ENCODE measurements at places on chromosomes 16 and 17.

DNA sequence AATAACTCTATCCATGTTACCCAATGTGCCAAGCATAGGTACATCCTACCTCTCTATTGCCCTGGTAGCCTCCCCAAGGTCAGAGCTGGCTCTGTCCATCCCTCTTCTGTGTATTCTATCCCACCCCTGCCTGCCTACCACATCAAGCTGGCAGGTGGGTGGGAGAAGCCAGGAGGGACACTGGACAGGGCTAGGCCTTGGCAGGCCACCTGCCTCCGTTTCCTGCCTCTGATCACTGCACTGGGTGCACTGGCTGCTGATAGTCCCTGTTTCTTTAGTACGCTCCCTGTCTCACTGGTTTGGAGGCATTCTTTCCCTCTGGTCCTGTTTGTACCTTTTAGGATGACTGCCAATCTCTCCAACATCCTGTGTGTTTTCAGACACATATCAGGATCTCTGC, 12.7 kb downstream of the TK2 start:
- DNase-seq: no peak

- DNase-seq: no peak
Observed at GRCh38 chr17:45756266-45756991, 27.7 kb upstream of the CRHR1 start.

DNA sequence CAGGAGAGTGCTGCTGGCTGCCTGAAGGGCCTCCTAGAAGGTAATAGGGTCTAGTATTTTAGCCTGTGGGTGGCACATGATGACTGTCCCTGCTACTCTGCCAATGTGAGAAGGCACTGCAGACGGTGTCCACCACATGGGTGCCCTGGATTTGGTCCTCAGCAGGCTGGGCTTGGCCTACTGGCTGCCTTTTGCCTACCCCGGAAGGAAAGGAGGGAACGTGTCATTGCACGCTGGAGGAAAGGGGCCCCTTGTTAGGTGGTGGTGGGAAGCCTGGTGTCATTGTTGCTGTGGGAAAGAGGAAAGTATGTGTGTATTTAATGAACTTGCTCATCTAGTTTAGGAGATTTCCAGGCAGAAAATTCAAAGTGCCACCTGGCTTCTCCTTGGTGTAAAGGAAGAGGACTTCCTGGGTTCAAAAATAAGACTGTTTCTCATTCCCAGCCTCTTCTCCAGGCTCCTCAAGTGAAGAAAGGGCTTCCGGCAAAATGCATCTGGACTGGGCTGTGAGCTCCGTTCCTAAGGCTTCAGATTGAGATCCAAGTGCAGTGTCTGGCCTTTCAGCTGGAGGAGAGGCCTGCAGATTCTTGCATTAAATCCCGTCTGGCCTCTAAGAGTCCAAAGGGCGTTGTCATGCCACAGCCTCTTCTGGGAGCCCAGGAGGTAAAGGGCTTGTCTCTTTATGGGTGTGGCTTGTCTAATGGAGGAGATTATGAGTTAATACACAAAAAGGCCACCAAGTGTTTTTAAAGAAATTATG, 55.1 kb downstream of the RPTOR start:
- peak; percentile 33 for DNase-seq

- DNase-seq: no peak
Observed at GRCh38 chr17:50214976-50215760, 13.7 kb upstream of the COL1A1 start.

GRCh38 chr16:21257284-21257683, 20.8 kb downstream of the CRYM start:
- no peak for DNase-seq

GRCh38 chr17:31580706-31581490, 189.4 kb downstream of the RAB11FIP4 start:
- DNase-seq: peak; percentile 78

GRCh38 chr16:35798885-35799426, 2339.5 kb downstream of the TP53TG3F start:
- no peak for DNase-seq

DNA sequence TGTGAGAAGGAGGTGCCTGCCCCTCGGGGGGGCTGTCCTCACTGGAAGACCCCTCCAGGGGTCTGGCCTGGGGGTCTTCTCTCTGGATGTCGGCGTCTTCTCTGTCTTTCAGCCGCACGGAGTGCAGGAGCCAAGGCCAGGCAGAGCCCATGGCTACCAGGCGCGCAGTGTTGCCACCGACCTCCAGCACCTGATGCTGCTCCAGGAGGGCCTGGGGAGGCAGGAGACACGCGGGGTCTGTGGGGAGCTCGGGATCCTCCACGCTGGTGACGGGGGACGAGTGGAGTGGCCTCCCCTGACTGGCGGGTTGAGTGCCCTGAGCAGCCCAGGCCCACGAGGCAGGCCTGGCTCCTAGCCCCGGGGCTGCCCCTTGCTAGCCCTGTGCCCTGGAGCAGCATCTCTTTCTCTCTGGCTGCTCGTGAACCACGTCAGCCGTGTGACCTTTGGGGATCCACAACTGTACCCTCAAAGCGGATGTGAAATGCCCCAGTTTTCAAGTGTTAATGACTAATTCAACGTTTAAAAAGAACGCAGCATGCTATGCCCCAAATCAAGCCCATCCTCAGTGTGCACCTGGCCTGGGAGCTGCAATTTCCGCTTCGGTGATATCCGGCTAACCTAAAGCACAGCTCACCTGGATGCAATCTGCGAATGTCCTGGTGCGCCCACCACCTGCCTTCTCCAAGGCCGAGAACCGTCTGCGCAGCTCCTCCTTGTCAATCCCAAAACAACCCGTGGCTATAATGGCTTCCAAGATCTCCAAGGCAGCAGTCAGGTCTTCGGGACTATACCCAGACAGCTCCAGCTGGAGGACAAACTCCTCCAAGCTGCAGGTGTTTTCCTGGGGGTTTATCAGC, 62.9 kb downstream of the IL21R start:
- no peak for DNase-seq

DNA sequence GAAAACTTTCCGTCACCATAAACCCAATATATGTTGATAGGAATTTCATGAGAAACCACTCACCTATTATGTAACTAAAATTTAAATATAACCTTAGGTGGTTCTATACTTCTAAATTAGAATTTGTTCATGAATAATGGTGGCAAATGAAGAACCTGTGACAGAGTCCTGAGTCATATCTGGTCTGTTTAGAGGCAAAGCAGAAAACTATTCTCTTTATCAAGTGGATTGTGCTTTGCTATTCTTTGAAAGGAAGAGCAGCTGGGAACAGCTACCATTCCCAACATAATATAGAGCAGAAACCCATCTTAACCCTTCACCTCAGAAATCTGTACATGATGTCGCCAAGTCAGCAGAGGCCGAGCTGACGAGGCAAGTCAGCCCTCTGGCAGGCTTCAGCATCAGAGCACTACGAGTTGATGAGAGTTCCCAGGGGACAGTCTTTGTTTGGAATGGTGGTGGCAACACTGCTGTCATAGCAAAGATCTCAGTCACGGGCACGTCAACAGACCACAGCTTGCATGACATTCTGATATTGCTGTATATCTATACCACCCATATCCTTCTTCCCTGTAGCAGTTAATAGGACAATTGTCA, 631.9 kb upstream of the CA10 start:
- DNase-seq: no peak

GRCh38 chr17:79562931-79563210, 48.0 kb downstream of the RBFOX3 start:
- DNase-seq: no peak

DNA sequence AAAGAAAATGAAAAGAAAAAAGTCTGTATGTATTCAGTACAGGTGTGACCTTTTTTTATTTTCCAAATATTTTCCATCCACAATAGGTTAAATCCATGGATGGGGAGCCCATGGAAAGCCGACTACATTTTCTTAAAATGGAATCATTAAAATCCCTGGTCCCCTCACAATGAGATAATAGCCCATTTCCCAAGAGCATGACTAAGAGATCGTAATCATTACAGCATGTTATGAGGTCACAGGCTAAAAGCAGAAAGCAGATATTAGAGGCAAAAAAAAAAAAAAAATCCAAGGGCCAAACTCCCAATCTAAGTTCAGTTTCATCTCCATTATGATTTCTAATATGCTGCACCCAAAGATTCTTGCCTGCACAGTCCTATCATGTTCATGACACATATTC, 44.7 kb downstream of the CYTH1 start:
- DNase-seq: peak; percentile 59

DNA sequence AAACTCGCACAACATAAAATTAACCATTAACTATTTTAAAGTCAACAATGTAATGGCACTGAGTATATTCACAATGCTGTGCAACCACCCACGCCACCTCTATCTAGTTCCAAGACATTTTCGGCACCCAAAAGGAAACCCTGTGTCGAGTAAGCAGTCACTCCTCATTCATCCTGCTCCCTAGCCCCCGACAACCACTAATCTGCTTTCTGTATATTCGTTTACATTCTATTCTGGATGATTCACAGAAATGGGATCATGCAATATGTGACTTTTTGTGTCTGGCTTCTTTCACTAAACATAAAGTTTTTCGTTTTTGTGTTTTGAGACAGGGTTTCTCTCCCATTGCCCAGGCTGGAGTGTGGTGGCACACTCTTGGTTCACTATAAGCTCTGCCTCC, 42.2 kb upstream of the HAPSTR1 start:
- no peak for DNase-seq

DNA sequence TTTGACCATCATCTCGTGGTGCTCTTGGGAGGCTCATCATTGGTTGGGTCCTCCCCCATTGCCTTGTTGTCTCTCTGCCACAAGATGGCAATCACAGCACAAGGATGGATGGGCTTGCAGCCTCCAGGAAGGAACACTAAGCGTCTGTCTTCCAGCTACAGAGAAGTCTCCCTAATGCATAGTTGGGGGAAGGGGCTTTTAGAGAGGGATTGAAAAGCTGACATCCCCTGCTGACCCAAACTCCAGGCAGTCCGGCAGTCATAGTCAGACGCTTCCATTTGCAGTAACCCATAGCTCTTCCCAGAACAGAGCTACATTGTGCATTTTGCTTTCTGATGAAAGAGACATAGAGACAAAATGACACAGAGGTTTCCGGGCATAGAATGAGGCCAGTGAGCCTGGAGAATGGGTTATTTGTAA, 111.4 kb downstream of the UTP18 start:
- peak; percentile 52 for DNase-seq

DNA sequence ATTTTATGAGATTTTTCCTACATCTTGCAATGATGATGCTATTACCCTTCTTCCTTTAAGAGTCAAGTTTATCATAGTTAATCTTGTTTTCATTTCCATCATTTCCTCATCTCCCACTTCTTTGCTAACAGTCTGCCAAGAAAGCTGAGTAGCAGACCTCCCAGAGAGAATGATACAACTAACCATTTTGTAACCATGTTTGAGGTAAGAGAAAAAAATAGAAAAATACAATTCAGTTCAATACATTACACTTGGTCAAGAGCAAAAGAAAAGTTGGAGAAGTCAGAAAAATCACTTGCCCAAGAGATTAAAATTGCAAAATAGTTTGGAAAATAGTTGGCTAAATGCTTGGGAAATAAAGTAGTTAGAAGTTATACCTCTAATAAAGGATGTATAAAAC, 154.4 kb downstream of the ABCA8 start:
- no peak for DNase-seq

GRCh38 chr17:18321309-18321708, 6.2 kb downstream of the SMCR8 start:
- DNase-seq: no peak

DNA sequence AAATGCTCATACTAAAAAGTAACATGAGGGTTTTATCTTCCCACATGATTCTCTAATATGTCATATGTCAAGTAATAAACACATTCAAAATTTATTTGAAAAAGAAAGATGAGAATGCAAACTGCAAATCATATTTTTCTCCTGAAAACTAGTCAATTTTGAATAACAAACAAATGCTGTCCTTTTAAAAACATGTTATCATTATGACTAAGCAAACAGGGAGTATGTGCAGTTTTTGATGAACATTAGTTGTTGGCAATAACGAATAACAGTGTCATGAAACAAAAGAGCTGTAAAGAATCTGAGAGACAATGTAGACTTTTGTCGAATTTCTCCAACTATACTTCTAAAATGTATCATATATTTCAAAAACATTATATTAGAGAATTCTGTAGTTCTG, 34.8 kb downstream of the RPGRIP1L start:
- DNase-seq: no peak

DNA sequence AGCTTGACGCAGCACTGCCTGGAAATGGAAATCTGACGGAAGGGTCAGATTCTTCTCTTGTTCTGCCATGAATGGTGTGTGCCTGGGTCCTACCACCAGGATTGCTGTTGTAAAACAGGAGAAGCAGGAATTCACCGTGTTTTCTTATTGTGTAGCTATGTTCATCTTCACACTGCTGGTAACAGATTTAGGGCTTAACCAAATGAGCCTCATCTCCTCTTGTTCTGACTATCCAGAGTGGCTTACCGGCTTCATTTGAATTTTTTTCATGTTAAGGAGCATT, 97.3 kb upstream of the CHMP6 start:
- DNase-seq: no peak

GRCh38 chr16:87836844-87837581, 32.3 kb downstream of the SLC7A5 start:
- DNase-seq: peak; percentile 54

DNA sequence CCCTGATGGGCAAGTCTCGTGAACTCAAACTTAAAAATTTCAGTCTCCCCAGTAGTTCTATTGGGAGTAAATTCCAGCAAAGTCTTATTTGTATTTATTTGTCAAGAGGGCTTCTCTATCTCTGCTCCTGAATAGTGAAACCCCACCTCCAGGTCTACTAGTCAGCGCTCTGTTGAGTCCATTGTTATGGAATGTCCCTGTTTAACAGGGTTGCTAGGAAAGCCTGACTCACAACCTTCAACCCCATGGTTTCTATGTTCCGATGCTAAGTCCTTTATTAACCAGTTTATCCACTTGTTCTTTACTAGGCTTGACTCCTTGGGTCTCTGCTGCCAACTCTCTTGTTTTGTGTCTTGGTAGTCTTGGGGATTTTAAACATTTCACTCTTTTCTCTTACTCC, 250.7 kb upstream of the MYOCD start:
- DNase-seq: peak; percentile 82

DNA sequence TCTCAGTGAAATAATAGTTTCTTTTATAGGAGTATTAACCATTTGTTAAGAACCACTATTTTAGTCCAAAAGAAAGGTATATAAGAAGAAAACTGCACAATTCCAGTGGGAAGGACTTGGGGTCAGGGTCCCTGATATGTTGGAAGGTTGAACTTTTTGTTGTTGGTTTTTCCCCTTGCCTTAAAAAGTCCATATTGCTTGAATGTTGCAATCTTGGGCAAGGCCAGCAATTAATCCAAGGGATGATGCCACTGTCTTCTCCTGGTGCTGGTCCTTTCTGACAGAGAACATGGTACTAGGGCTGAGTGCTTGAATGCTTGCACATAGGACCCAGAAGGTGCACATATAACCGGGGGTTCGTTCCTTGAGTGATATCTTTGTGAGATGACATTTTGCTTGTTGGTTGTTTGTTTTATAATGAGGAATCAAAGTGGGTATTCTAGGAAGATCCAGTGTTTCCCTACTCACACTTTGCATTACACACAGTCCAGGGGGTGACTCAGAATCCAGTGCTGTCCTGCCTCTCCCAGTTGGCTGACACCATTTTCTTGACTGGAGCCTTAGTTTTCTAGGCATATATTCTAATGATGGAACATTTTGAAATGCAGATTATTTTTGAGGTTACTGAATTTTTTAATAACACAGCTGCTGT, 54.9 kb downstream of the SIAH1 start:
- DNase-seq: peak; percentile 52

Data from AG20443 (cell line).